Skeletal muscle tissue (tissue), 5 donors: ENCODE measurements at places on chromosomes 7 and 10. TPM values are rescaled to one million over a fixed set of nuclear protein-coding genes. Genes with fewer than 3 reads are reported as not detected.

ZEB1 gene
- total RNA-seq = 67.3 TPM

VAX1 gene
- total RNA-seq = not detected

ABCB4 gene
- total RNA-seq = under 0.01 TPM

DLG5 gene
- total RNA-seq = 14.1 TPM

LRRD1 gene
- total RNA-seq = 0.52 TPM

NUTM2D gene
- total RNA-seq = 2.6 TPM

HOXA11 gene
- total RNA-seq = 2.1 TPM

TMEM225B gene
- 0.52 TPM for total RNA-seq

PTF1A gene
- not detected for total RNA-seq

MRLN gene
- 156 TPM for total RNA-seq

PDSS1 gene
- 7.3 TPM for total RNA-seq

ETV1 gene
- total RNA-seq = 6.3 TPM

LRRN3 gene
- 5.2 TPM for total RNA-seq

RPEL1 gene
- total RNA-seq = not detected

PNLIPRP2 gene
- total RNA-seq = not detected

HSPA14 gene
- total RNA-seq = 11.0 TPM

CNPY1 gene
- 0.52 TPM for total RNA-seq

GNAI1 gene
- total RNA-seq = 25.6 TPM

HMX2 gene
- total RNA-seq = not detected
